ENCODE measurements at places on chromosomes 7 and 10.

DNA sequence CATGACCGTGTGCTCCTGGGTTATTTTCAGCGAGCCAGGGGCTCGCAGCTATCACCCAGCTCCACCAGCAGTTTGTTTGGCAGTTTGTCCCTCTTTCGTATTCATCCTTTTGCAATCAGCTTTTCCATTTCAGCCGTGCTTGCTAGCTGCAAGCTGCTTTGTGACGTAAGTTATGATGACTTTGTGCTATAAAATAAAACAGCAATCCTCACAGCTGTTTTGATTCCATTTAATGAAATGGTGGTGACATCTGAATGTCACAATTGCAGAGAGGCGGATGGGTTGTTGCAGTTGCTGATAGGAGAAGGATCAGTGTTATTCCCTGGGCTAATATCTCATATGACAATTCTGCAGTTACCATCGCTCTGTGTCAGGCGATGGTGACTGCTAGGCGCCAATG lies 251.7 kb downstream of the SNX10 start:
- DNase-seq, result no peak

GRCh38 chr10:102040305-102041050 lies 15.5 kb downstream of the ARMH3 start:
- DNase-seq, result no peak

- DNase-seq, result no peak
Measured at GRCh38 chr7:115533785-115534184, 496.8 kb downstream of the TFEC start.

GRCh38 chr10:48254750-48255512 lies 19.6 kb downstream of the FRMPD2 start:
- no peak for DNase-seq

DNA sequence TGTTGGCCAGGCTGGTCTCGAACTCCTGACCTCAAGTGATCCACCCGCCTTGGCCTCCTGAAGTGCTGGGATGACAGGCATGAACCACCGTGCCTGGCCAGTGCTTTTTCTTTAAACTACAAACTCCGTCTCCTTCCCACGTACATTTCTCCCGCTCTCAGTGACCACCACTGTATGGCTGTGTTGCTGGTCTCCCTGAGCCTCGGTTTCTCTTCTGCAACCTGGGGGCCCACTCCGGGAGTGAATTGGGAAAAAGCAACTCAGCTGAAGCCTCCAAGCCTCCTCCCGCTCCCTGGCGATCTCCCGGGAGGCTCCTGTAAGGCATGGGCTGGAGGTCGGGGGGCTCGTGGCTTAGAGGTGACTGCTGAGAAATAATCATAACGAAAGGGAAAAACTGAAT lies 136.3 kb downstream of the ELFN1 start:
- no peak for DNase-seq
